ENCODE measurements at places on chromosomes 2 and 18.

DNA sequence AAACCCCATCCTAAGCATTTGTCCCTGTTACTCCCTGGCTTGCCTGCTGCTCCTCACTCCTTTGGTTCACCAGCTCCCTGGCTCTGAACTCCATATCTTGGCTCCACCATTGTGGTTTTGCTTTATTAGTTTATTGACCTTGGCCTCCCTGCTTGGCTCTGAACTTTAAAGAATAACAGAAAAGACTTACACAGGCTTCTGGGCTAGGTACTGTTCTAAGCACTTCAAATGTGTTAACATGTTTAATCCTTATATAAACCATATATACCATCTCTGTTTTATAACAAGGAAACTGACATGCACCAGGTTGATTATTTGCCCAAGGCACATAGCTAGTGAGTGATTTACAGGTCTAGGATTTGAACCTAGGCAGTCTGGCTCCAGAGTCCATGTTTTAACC, 149.7 kb upstream of the CAPN13 start:
- DNase-seq: no peak

- DNase-seq: no peak
Observed at GRCh38 chr2:17228461-17228860, 289.8 kb downstream of the RAD51AP2 start.

DNA sequence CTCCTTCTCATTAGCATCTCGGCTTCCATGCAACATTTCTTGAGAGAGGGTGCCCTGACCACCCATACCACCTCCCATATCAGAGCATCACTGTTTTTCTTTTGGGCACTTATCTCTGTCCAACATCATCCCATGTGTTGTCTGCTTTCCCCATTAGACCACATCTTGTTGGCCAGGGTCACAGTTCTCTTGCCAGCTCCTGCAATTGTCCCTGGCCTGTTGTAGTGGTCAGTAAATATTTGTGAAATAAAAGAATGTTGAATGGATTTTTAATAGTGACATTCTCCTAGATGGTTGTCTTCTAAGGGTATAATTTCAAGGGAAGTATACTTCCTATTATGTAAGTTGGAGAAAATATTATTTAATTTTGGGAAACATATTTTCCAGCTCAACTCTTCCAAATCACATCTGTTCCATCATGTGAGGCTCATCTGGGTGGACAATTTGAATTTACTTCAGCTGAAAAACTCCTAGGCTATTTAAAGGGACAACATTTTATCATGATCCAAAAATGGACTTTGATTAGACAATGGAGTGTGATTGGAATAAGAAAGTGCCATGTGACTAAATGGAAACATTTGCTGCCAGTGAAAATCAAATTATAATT, 83.0 kb downstream of the MOGAT1 start:
- no peak for DNase-seq

- no peak for DNase-seq
Observed at GRCh38 chr2:61543062-61543461, 4.9 kb upstream of the XPO1 start.

- DNase-seq: no peak
Observed at GRCh38 chr18:27583466-27583865, 398.4 kb upstream of the CHST9 start.

- DNase-seq: no peak
Observed at GRCh38 chr2:84839851-84840250, 41.0 kb downstream of the TRABD2A start.

- no peak for DNase-seq
Observed at GRCh38 chr18:8609659-8610458, 622 bp downstream of the RAB12 start.

DNA sequence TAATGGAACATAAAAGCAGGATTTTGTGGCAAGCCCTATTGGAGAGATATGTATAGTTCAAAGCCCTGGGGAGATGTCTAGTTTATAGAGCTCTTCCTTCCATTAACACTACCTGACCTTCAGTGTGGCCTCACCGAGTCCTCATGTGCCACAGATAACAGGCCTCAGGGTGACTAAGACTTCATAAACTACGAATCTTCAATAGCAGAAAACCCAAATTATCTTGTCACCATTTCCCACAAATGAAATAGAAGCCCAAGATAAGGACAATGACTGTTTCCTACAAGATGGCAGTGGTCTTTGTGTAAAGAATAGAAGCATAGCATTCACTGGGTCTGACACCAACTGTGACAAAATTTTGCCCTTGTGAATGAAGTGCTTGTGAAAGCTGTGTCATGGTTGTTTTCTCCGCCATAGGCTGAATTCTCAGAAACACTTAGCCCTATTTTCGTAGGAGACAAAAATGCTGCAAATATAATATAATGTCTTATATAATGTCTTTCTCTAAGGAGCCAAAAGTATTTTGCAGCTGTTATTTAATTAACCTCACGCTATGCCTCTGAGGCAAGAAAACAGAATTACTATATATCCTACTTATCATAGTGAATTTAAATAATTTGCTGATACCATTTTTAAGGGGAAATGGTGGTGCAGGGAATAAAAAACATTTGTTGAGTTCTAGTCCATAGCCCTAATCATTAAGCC, 136.7 kb upstream of the CWC22 start:
- DNase-seq: no peak

GRCh38 chr2:21268197-21268877, 144.6 kb downstream of the TDRD15 start:
- no peak for DNase-seq

DNA sequence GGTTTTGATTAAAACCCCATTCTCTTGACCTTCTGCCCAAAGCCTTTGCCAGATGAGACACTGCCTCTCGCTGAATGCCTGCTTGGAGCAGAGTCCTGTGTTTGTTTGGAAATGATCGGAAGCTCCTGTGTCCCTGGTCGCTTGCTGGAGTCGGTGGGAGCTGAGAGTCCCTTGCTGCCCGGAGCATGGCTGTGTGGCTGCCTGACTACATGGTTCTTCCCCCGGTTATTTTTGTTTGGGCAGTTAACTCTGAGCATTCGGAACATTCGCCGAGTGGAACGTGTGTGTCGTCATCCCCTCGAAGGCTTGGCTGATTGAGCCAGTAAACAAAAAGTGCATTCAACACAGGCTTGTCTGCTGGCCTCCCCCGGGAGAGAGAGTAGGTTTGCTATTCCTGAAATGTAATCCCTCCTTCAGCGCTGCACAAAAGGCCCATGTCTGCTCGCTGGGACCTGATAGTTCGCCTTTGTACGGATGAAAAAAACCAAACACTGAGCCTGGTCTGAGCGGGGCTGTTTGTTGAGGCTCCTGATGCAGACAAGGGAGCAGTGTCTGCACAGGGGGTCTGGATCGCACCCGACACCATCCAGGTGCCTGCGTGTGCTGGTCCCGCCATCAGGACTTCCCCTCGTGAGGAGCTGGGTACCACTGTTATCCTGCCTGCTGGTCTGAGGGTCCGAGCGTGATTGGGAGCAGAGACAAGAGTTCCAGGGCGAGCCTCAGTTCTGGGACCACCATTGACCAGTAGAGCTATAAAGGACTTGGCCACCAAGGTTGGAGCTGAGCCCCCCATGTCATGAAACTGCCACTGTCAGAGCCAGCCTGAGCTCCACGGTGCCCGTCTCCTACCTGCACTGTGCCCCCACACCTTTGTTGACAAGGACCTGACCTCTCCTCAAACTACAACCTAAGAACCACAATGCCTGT, 83.8 kb downstream of the AGAP1 start:
- DNase-seq: no peak

- no peak for DNase-seq
Observed at GRCh38 chr18:51405683-51406477, 208.4 kb upstream of the MEX3C start.

- DNase-seq: no peak
Observed at GRCh38 chr2:109370399-109371035, 241.5 kb downstream of the SH3RF3 start.

GRCh38 chr18:35201256-35201931, 39.4 kb upstream of the ZNF397 start:
- DNase-seq: no peak

DNA sequence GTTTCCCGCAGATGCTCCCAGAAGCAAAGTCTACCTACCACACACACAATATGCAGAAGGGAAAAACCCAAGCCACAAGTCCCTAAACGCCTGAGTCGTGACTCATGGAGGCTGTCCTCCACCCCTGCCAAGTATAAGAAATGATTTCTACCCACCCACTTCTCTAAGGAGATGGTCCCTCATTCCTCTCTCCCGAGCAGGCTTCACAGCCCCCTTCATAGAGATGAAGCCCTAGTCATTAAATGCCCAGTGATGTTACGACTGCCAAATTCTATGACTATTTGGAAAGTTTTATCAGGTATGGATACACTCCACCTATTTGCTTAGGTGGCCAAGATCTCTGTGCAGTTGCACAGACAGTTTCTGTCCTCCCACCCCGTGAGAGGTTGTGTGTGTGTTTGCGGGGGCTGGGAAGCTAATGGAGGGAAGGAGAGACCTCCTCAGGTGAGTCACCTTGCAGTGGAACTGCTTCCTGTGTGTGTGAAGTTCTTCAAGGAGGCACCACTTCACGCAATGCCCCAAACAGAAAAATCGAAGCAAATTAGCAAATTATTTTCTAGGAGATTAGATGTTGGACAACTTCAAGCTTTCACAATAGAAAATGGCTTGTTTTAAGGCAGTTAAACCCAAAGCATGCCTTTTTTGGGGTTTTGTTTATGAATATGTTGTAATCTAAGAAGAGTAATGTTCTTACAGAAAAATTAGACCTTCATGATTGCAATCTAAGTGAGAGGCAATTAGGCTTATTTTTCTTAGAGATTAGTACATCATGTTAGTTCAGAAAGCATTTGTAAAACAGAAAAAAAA, 175.2 kb downstream of the TGIF1 start:
- peak; percentile 35 for DNase-seq

- DNase-seq: no peak
Observed at GRCh38 chr2:100365434-100365833, 43.1 kb upstream of the LONRF2 start.

GRCh38 chr2:147712051-147712450, 132.8 kb upstream of the ACVR2A start:
- DNase-seq: no peak

DNA sequence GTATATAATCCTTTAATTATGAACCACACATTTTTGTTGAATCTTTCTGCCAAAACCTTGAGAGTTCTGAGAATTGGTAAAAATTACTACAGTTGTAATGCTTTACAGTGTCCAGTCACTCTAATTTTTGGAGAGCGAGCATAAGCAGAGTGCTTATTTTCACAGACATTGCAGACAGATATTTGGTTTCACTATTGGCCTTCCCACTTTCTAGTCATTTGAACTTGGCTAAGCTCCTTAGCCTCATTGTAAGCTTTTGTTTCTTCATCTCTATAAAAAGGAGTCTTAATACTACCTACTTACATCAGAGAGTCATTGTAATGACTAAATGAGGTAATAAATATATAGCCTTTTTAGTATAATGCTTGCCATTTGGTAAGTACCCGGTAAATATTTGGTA, 80.4 kb downstream of the LCLAT1 start:
- no peak for DNase-seq

- DNase-seq: no peak
Observed at GRCh38 chr2:62920070-62920469, 130.6 kb upstream of the OTX1 start.

DNA sequence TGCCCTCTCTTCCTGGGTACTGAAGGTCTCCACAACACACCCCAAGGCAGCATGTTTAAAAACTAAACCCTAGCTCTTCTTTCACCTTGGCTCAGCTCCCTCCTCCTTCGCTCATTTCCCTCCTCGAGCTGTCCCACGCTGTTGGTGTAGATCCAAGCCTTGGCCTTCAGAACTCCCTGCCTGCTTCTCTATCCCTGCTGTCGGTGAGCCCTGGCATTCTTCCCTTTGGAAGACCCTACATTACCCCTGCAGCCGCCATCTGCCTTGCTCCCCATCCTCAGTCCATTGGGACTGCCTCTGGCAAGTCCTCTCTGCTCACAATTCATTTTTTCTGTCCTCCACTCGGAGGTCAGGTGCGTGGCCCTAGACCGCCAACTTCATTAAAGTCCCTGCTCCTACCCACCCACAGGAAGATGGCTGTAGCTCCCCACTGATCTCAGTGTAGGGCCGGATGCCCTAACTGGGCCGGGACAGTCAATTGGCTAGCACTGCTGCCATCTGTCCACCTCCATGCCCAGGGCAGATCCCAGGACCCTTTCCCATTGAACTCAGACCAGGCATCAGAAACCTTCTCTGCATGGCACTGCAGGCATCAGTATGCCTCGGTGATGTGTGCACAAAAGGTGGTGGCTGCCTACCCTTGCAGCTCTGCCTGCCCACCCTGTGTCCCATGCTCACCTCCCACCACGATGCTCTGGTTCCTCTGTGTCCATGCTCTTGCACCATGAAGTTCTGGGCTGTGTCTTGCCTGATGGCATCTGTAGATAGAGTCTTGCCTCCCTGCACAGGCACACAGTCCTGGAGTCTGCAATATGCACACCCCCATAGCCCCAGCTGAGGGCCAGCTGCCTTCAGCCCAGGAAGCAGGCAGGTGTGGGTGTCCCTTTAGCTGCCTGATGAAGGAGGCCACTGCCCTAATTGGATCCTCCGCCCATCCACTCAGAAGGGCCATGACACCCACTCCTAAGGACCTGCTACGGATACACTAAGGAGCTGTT, 5.7 kb downstream of the AMER3 start:
- DNase-seq: no peak

- DNase-seq: no peak
Observed at GRCh38 chr2:3076848-3077642, 300.6 kb downstream of the EIPR1 start.

- no peak for DNase-seq
Observed at GRCh38 chr18:44231936-44232335, 448.8 kb upstream of the SETBP1 start.

GRCh38 chr18:56321470-56321869, 316.9 kb downstream of the TXNL1 start:
- DNase-seq: no peak

DNA sequence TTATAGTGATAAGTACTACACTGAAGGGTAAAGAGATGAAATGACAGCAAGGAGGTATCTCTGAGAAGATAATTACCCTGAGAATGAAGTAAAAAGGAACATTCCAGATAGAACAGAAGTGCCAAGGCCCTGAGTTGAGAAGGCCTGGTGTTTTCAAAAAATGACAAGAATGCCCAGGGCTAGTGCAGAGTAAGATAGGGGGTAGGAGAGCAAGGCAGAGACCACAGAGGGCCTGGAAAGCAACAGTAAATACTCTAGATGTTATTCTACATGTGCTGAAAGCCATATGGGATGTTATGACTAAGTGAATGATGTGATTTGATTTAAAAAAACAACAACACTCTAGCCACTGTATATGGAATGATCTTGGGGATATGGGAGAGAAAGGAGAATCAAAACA, 52.3 kb downstream of the BAZ2B start:
- no peak for DNase-seq

- no peak for DNase-seq
Observed at GRCh38 chr2:100832885-100833284, 12.9 kb downstream of the NPAS2 start.

DNA sequence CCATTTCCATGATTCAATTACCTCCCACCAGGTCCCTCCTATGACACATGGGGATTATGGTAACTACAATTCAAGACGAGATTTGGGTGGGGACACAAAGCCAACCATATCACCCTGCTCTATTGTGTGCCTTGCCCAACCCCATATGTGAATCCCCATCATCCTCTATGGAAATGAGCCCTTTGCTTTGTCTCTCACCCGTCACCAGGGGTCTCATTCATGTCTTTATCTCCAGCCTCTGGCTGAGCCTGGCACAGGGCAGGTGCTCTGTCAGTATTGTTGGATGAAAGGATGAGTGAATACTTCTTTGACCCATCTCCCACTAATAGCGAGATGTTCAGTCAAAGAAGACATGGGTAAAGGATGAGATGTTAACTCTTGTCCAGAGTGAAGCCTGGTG, 116.6 kb upstream of the LGALSL start:
- DNase-seq: no peak

Data from activated CD4-positive, alpha-beta T cell treated with anti-CD3 and anti-CD28 coated beads, Interleukin-2, amount 50 U/mL, for 1 hour (primary cell).